ENCODE measurements at places on chromosomes 4 and X. TPM values are rescaled to one million over a fixed set of nuclear protein-coding genes. Genes with fewer than 3 reads are reported as not detected.

DNA sequence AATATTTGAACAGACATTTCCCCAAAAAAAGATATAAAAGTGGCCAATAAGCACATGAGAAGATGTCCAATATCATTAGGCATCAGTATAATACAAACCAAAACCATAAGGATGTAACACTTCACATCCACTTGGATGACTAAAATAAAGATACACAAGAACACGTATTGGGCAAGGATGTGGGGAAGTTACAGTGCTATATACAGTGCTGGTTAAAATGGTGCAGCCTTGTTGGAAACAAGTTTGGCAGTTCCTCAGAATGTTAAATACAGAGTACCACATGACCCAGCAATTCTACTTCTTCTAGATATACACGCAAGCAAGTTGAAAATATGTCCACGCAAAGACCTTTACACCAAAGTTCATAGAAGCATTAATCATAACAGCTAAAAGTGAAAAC lies 58.9 kb downstream of the HAUS3 start:
- DNase-seq, result no peak

GRCh38 chr4:88775529-88775928 lies 77.9 kb upstream of the NAP1L5 start:
- DNase-seq, result no peak

GRCh38 chr4:40577588-40578253 lies 51.9 kb downstream of the RBM47 start:
- DNase-seq, result no peak

DNA sequence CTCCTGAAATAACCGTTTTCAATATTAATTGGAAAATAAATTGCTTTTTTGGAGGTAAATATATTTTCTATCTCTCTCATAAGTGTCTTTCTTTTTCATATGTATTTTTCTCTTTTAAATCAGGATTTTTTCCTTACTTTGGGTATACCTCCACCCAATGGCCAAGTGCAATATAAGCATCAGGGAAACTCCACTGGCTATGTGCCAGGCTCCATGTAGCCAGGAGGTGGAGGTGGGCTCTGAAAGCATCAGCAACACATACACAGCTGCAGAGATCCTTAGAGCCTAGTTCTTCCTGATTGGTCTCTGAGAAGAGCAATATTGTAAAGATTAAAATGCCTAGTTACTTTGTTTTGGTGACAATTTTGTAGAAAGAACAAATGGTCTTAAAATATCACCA lies 3.4 kb downstream of the GABRA2 start:
- DNase-seq, result no peak

- DNase-seq, result no peak
These were observed 490.1 kb downstream of the RAPGEF2 start for GRCh38 chr4:159592898-159593556.

DNA sequence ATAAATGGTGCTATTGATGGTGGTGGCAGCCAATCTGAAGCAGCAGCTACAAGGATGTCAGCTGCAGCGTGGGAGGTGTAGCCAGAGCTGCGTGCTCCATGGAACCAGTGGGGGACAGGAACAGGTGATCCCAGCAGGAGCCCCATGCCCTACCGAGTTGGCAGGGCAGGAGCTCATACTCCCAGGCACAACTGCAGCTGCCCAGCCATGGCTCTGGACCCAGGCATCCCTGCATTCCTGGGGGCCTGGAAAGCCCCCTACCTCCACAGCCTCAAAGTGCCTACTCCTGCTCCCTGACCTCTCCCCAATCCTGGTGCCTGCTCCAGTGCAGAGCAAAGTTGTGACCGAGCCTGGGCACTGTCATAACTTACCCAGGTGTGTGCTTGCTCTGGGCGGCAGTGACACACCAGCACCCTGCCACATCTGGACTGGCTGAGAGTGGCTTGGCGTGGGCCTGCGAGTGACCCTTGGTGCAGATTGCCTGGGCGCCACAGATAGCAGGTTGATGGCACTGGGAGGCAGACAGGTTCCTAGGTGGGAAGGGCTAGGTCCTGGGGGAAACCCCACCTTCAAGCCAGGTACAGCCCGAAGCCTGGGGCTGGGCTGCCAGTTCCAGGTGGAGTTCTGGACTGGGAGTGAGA lies 101.1 kb downstream of the DCAF12L2 start:
- no peak for DNase-seq

- DNase-seq, result no peak
These were observed 101.9 kb downstream of the EFNB1 start for GRCh38 chrX:68930542-68931317.

- DNase-seq, result no peak
These were observed 67.4 kb upstream of the SLC34A2 start for GRCh38 chr4:25588206-25588605.

GRCh38 chr4:149521611-149522425 lies 293.8 kb downstream of the IQCM start:
- peak; percentile 38 for DNase-seq

- DNase-seq, result no peak
These were observed 42.6 kb downstream of the SPANXA2 start for GRCh38 chrX:141632124-141632523.

- peak; percentile 61 for DNase-seq
These were observed 226.0 kb downstream of the LDB2 start for GRCh38 chr4:16672421-16672820.

DNA sequence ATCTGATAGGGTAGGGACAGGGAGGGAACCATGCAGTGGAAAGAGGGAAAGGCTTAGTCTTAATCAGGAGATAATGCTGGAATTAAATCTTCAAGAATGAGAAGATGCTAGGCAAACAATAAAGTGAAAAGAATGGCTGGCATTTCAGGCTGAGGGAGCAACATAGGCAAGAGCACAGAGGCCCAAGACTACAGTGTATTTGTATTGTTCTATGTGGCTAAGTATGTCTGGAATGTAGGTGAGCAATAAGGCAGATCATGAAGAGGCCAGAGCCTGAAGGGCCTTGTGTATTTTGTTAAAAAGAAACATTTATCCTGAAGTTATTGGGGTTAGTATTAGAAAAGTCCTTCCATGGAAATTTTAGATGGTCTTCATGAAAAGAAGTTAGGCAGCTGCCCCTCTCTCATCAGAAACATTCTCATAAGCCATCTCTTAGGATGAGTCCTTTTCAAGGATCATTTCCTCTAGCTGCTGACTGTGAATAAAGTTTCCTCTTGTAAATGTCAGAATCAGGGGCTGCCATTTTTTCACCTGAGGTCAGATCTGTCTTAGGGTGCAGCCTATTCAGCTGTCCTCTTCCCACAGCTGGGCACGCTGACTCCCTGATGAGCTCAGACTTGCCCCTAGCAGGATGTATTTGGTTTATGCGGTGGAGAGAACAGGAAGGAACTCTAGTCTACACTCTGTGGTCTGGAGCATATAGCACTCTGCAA lies 46.3 kb downstream of the ATP10D start:
- DNase-seq, result peak; percentile 2

- no peak for DNase-seq
These were observed 136.1 kb upstream of the ARSJ start for GRCh38 chr4:114115526-114115925.

DNA sequence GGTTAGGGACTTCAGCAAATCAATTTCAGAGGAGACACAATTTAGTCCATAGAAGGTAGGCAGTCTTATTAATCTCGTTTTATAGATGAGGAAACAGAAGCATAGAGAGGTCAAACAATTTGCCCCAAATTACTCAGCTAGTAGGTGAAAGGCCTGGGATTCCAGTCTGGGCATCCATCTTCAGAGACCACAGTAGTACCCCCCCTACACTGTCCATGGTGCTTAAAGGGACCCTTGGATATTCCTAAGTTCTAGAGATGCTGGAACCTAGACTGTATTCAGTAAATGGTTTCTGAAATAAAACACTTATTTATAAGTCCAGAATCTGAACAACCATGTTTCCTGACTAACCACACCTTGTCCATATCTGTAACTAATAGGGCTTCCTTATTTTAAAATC lies 174.8 kb downstream of the CEP135 start:
- no peak for DNase-seq

DNA sequence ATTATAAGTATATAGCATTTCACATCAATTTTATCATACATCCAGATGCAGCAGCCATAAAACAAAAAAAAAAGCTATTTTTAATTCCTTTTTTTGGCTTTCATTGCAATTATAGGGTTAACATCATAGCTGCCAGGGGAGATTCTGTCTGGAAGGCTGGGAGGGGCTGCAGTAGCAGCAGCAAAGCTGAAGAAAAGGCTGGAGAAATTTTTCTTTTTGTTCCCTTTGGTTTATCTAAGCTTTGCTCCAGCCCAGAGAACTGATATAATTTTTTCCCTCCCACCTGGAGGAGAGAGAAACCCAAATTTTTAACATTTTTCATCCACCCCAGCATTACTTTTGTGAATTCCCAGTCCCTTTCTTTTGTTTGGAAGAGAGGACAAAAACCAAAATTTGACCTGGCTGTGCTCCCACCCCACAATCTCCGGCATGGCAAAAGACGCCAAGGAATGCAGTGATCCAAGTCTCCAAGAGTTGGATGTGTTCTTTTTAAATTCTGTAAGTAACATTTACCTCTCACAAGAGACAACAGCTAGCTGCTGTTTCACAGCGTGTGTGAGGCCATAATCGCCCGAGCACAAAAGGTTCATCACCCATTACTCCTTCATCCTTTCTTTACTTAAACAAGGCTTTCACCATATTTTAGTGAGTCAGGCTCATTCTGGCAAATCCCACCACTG lies 25.1 kb upstream of the FAM156A start:
- DNase-seq, result no peak

DNA sequence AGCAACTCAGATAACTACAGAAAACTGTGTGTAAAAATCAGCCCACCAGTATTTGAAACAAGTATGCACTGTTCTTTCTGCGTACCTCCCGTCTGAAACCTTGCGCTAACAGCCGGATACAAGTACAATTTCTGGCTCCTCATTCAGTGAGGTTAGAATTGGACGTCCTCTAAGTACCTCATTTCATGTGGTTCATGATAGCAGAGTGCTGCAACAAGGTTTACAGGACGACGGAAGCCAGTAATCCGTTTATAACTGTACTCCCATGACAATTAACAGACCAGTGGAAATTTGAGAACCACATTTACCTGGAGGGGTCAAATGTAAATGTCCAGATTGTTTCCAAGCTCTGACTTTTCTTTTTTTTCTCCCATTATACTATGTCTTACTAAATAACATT lies 52.9 kb upstream of the TENM3 start:
- DNase-seq, result no peak

The IQCM gene
- polyA plus RNA-seq, result not detected

The STS gene
- 14.6 TPM for polyA plus RNA-seq

The MAGEA3 gene
- not detected for polyA plus RNA-seq

The SPOCK3 gene
- polyA plus RNA-seq, result 0.93 TPM

The TMEM128 gene
- polyA plus RNA-seq, result 22.0 TPM

The GUCY1A1 gene
- 19.2 TPM for polyA plus RNA-seq

The MAGEA4 gene
- not detected for polyA plus RNA-seq
